ENCODE measurements at places on chromosomes 3 and 15.

DNA sequence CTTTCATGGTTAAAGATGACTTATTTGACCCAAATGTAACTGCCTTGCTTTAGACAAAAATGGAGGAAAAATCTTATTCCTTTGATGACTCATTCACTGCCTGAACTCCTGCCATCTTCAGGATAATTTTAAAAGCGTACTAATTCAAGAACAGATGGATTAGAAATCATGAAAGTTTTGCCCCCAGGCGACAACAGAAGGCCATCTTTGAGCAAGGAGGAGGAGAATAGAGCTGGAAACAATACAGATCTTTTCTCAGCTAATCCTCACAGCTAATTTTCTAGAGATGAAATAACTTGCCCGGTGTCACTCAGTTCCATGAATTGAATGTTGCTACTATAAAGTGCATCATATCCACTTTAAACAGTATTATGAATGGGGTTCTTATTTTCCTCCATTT lies 324.7 kb upstream of the RARB start:
- no peak for DNase-seq

DNA sequence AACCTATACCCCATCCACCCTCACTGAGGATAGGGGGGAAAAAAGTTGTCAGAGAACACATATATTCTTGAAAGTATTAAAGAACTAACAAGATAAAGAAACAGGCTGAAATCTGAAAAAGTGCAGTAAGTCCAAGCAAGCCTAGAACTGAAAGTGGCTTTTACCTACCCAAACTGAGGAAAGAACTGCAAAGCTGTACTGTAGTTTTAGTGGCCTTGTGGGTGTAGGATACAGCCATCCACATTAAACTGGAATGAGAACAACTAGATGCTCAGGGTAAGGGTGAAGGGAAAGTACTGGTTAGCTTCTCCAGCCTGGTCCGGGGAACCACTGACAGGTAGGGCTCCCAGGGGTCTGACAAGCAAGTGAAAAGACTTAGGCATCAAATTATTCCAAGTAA lies 10.1 kb downstream of the UBP1 start:
- no peak for DNase-seq

- DNase-seq, result no peak
Measured at GRCh38 chr3:25916321-25916720, 126.4 kb downstream of the OXSM start.

GRCh38 chr3:186807231-186807630 lies 949 bp upstream of the RFC4 start:
- DNase-seq, result no peak

DNA sequence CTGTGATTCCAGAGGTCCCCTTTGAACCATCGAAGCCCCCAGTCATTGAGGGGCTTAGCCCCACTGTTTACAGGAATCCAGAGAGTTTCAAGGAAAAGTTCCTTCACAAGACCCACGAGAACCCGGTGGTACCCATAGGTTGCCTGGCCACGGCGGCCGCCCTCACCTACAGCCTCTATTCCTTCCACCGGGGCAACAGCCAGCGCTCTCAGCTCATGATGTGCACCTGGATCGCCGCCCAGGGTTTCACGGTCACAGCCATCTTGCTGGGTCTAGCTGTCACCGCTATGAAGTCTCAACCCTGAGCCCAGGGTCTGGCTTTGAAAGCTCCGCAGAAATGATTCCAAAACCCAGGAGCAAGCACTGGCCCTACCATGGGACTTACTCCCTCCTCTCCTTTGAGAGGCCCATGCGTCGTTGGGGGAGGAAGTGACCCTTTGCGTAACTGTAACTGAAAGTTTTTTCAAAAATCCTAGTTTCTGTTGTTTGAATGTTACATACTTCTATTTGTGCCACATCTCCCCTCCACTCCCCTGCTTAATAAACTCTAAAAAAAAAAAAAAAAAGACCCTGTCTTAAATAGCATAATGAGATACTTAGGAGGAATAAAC lies 85.1 kb upstream of the CSPG5 start:
- DNase-seq, result no peak

DNA sequence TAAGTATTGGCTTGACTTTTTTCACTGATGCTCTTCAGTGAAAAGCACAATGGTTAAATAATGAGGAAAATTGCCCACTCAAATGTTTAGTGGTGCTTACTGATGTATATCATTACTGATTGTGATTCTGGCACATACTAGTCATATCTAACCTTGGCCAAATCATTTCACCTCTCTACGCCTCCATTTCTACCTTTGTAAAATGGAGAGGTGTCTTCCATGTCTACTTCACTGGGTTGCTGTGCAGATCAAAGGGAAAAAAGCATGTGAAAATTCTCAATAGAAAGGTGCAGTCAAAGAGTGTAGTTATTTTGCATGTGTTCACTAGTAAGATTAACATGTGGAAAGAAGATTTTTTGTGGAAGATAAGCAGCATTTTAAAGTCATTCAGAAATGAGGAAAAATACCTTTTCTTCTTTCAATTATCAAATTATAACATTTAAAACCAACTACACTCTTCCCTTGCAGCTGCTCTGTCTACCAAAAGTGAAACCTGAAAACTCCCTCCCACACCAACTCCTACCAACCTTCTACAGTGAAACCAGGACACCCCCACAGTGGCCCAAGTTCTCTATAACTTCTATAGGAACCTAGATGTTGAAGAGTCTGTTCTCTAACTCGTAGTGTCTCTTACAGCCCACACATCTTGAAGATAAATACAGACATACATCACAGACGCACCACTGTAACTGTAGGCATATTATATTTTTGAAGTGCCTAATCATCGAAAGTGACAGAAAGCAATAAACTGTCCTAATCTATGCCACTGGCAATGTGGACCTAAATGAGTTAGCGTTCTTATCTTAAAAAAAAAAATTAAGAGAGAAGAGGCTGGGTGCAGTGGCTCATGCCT lies 1.4 kb downstream of the CD200R1 start:
- no peak for DNase-seq

DNA sequence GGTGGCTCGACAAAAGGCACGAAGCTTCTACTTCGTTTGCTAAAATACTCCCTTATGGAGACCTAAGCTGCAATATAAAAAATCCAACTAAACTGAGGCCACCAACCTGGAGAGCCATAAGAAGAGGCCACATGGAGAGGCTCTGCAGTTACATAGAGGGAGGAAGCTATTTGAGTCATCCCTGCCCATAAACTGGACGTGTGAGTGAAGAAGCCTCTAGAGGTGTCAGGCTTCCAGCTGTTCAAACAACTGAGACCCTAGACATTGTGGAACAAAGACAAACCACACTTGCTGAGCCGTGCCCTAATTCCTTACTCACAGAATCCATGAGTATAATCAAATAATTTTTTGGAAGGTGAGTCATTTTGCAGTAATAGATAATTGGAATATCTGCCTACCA lies 50.2 kb upstream of the GMNC start:
- DNase-seq, result no peak

- DNase-seq, result no peak
Measured at GRCh38 chr3:17431484-17432045, 310.9 kb downstream of the TBC1D5 start.

DNA sequence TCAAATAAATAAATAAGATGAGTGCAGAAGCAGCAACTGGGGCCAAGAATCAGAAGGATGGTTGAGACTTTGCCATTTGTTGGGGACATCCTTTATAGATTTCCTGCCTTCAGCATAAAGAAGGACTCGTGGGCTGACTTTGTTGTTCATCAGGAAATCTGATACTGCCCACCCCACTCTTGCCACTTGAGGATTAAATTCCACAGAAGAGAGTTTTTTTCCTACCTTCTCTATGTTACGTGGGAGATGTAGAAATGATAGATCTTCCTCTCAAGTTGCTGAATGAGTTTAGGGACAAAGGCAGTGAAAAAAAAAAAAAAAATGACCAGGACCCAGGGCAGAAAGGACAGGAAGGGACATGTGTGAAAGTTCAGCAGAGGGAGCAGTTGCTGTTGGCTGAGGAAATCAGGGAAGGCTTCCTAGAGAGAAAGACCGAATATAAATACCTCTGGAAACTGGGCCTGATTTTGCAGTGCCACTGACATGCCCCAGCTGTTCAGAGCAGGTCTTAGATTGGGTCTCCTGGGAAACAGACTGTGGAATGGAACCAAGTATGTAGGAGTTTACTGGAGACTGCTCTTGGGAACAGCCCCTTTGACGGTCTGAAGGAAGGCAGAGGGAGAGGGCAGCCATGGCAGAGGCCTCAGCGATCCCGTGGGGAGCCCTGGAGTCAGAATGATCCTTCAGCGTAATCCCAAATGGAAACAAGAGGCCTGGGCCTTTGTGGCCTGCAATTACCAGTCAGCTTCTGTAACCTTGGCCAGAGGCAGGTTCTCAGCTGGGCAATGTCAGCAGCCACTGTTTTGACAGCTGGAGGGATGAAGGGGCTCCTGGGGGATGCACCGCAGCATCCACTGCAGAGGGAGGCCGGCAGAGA lies 50.9 kb downstream of the C3orf20 start:
- no peak for DNase-seq

- DNase-seq, result no peak
Measured at GRCh38 chr3:138625707-138626365, 17.3 kb downstream of the FAIM start.

GRCh38 chr3:126983653-126984390 lies 907 bp downstream of the PLXNA1 start:
- no peak for DNase-seq

DNA sequence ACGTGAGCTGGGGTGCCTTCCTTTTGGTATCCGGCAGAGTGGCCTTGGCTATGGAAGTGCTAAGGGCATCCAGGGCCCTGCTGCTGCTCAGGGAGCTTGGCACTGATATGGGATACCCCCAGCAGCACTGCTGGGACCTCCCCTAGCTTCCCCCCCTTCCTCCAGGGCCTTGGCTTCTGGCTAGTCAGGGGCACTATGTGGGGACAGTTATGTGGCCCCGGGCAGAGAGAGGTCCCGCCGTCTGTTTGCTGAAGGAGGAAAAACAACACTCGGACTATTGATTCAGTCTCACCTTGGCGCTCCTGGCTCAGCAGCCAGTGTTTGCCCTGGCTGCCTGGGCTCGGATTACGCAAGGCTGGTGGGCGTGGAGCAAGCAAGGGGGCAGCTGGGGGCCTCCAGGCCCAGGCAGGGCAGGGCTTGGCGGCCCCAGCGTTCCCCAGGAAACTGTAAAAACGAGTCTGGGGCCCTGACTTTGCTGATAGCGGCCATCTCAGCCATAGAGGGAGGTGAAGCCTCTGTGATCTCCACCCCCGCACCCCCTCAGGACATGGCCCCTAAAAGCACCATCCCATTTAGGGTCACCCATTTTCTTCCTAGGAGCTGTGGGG lies 5.7 kb downstream of the FURIN start:
- DNase-seq, result no peak

GRCh38 chr15:93223803-93224202 lies 134.8 kb upstream of the RGMA start:
- DNase-seq, result no peak

DNA sequence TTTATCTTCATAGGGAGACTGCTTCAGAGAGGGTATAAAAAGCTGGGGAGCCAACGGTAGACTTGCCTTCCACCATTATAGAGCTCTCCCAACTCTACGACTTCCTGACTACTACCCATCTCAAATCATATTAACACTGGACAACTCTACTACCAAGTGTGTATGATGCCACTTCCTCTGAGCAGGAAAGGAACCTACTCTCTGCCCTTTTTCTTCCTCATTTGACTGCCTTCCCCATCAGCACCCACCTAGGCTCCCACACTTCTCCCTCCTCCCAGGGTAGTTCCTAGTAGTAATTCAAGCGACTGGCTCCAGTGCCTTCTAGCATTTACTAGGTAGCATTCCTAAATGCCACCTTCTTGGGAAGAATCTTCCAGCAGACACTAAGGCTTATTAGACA lies 24.5 kb upstream of the TBL1XR1 start:
- no peak for DNase-seq

DNA sequence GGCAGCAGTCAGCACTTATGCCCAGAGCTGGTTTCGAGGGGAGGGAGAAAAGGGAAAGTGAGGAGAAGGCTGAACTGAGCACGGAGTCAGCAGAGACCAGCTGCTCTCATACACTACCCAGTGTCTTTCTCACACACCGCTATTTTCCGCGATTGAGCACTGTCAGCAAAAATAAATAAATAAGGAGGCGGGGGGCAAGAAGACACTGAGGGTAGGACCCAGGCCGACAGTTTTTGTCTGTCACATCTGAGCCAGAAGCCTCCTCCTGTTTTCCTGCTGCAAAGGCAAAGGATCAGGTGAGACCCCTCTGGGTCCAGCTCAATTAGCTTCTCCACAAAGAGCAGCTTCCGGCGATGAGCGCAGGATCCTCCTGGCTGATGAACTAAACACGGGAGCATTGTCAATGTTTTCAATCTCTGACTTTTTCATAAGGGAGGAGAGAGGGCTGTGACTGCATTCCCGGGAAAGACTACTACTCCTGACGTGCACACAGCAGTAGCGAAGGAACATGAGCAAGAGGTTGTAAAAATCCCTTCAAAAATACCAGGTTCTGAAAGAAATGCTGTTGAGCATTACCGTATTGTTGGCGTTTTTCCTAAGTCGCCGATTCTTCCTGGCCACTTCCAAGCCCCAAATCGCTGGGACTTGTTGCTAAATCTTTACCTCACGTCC lies 1.3 kb downstream of the FRMD5 start:
- DNase-seq, result no peak

DNA sequence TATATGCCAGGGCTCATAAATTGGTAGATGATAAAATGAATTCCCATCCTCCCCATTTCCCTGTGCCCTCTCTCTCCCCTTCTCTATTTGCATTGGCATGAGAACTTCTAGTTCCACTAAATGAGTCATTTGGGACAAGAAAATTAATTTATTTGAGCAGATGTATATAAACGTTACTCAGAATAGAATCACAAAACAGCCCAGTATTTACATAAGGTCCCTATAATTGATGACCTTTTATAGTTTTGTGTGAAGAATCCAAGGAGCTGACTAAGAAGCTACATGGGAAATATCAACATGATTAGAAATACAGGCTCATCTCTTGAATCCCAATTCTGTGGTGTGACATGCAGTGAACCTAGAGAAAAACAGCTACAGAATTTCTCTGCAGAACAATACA lies 617.7 kb upstream of the NR2F2 start:
- no peak for DNase-seq

- no peak for DNase-seq
Measured at GRCh38 chr3:155352900-155353490, 59.5 kb upstream of the STRIT1 start.

DNA sequence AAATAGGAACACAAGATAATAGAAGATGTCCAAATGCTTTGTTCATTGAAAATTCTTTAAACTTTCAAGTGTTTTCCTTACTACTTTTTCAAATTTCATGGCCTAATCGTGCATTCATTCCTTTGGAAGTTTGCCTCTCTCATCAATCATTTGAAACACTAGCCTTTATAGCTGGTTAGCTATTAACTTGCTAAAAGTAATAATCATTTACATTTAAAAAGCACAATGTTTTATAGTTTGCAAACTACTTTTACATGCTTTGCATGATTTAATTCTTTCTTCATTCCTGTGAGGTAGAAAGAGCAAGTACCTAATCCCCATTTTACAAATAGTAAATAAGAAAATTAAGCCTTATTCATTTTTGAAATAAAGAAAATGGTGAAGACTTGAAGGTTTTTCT lies 137.4 kb upstream of the SLC7A14 start:
- DNase-seq, result no peak

DNA sequence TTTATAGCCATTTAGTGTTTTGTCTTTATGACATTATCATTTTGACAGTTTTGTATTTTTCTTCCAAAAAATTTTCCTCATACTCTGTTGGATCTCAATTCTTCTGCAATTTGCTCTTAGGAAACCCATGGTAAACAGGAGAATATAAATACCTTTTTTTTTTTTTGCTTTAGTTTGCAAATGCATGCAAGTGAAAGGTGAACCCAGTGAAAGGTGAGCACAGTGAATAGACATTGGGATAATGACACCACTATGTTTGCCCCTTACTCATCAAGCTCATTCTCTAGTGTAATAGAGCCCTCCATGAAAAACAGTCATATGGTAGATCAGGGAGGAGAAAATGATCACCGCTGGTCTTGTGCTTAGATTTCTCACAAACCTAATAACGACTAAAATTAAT lies 59.0 kb upstream of the TRPC1 start:
- no peak for DNase-seq
